NCI-H510A (cell line): ENCODE measurements at places on chromosomes 11 and 22.

DNA sequence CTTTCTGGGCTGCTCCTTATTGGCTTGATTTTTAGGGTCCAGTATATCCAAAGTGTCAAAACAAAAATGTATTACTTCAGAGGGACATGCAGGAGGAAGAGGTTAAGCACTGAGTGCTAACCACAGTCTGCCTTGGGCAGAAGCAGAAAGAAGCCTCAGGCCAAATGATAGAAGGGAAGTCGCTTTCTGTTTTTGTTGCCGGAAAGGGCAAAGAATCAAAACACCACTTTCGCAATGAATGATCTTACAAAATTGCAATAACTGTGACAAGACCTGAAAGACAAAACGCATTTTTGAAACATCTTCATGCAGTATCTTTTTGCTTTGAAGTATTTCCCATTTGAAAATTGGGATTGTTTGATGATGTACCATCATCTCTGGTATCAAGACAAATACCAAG lies 70.1 kb upstream of the PICALM start:
- no peak for DNase-seq

- no peak for DNase-seq
These were observed 1068.0 kb downstream of the NTM start for GRCh38 chr11:132438418-132438817.

GRCh38 chr11:106961048-106961447 lies 57.2 kb downstream of the GUCY1A2 start:
- DNase-seq = no peak

DNA sequence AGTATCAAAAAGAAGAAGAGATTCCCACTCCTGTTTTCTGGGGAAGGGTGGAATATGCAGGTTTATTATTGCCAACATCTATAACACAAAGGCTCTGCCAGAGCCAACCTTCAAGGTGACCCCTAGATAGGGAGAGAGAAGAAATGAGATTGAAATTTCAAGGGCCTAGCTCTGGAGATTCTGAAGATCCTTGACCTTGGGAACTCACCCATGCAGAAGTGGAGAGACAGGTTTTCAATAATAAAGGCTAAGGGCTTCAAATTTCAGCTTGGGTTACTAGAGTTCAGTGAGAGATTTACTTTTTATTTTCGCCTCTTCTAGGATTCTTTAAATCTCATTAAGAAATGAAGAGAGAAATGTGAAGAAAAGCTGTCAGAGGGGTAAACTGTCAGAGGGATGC lies 98.4 kb downstream of the CD44 start:
- no peak for DNase-seq

DNA sequence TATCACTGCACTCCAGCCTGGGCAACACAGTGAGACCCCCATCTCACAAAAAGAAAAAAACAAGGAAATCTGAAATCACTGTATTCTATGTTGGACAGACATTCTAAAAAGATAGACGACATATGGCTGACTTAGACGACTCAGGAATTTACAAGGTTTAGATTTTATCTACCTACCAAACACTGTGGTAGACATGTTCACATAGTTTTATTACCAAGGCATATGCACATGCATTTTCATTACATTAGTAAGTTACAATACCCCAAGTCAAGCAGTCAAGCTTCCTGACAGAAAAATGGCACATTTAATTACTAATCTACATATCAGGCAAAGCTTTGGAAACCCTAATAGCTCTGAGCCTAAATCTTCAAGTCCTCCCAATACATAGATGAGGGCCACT lies 262.2 kb downstream of the TTC28 start:
- no peak for DNase-seq

DNA sequence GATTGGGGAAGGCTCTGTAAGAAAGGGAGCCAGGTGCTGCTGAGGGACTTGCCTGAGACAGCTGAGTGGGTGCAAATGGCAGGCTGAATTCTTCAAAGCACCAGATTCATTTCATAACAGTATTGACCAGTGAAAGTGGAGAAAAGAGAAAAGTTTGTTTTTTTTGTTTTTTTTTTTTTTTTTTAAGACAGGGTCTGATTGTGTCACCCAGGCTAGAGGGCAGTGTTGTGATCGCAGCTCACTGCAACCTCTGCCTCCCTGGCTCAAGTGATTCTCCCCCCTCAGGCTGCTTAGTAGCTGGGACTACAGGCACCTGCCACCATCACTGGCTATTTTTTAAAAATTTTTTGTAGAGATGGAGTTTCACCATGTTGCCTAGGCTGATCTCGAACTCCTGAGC lies 494.0 kb downstream of the MIAT start:
- DNase-seq = no peak

DNA sequence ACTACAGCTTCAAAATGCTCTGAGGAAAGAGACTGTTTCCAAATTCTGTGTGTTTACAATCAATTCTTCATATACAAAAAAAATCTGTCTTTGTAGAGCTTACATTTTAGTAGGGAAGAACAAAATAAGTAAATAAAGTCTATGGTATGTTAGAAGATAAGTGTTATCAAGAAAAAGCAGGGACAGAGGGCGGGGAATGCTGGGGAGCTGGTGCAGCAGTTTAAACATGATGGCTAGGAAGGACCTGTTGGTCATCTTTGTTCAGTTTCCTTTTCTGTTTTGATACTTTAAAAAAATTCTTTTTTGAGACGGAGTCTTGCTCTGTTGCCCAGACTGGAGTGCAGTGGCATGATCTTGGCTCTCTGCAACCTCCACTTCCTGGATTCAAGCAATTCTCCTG lies 16.1 kb downstream of the TMEM25 start:
- no peak for DNase-seq

DNA sequence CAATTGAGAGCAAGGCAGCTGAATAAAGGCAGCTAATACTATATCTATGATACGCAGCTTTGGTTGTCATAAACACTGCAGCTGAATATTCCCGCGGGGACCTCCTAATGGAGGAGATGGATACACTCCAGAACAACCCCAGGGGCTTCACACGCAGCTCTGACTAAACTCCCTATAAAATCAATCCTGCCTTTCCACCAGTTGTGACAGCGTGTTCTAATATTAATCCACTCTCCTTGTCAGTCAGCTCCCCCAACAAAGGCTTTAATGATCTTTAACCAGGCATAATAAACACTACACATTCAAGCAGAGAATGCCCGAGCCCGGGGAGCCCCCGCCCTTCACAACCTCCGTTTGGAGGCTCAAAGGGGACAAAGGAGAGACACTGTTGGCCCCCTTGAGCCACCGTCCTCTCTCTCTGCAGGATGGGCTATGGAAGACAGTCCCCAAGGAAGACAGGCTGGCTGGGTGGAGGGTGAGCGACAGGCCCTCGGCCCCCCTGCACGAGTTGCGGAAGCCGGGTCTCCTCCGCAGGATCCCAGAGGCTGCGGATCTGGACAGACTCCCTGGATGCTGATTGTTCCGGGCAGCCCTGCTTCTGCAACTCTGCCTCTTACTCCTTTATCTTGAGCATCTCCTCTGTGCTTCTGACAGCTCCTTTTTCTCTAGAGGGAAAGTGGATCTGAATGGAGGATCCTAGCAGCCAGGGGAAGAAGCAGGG lies 565.2 kb downstream of the BUD13 start:
- DNase-seq = no peak

GRCh38 chr11:31805629-31806185 lies 5.4 kb downstream of the PAX6 start:
- no peak for DNase-seq

GRCh38 chr11:68841718-68842426 lies at the start of gene CPT1A:
Gene CPT1A (minus strand): TSS chr11:68841916. CDS start chr11:68815474, 26,442 bp downstream.
- peak; percentile 78 for DNase-seq

GRCh38 chr22:28316014-28316413 lies 363.6 kb downstream of the TTC28 start:
- no peak for DNase-seq

GRCh38 chr11:106087815-106088435 lies 10.5 kb downstream of the AASDHPPT start:
- no peak for DNase-seq

- DNase-seq = no peak
These were observed 14.1 kb downstream of the FAM181B start for GRCh38 chr11:82719361-82720105.

GRCh38 chr11:117414724-117415123 lies 87.1 kb downstream of the CEP164 start:
- no peak for DNase-seq

- no peak for DNase-seq
These were observed 457.1 kb upstream of the TENM4 start for GRCh38 chr11:79897896-79898295.

- no peak for DNase-seq
These were observed 66.9 kb upstream of the TENM4 start for GRCh38 chr11:79507706-79508105.

GRCh38 chr11:35464308-35464707 lies 45.0 kb upstream of the SLC1A2 start:
- DNase-seq = no peak

GRCh38 chr22:36411589-36412258 lies 24.0 kb upstream of the MYH9 start:
- DNase-seq = peak; percentile 46
